ENCODE measurements at places on chromosomes 13 and 19.

DNA sequence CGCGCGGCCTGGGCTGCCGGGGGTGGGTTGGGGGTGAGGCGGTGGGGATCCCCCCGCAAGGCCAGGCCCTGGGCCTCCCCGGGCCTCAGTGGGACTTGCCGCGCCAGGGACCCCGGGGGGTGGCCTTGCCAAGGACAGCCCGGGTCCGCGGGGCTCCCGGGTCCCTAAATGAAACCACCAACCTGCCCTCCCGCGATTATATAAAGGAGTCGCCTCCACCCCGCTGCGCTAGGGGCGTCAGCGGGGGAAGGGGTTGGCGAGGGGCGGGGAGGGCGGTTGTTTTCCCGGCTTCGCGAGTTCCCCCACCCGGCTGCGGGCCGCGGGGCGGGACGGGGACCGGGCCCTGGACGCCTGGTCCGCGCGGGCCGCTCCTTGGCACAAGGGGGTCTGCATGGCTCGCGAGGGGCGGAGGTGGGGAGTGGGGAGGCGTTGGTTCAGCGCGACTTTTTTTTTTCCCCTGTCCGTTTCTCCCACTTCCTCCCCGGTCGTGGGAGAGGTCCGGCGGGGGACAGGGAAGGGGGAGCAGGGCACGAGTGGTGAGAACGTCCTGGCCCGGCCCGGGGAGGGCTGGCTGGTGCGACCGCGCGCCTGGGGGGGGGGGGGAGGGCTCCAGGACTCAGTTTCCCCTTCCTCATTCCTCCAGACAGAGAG is 822 bp upstream of the ZBTB7A start:
- DNase-seq: no peak
- H3K27me3 ChIP-seq: no peaks in the 10 kb centered on the region
- peak overlapping the region; percentile 68 for H3K27ac ChIP-seq
- peaks cover 28% of the 10 kb centered on the region for H3K4me1 ChIP-seq
- peak overlapping the region; percentile 84 for H3K4me3 ChIP-seq
- H3K36me3 ChIP-seq: peaks cover 4% of the 10 kb centered on the region

DNA sequence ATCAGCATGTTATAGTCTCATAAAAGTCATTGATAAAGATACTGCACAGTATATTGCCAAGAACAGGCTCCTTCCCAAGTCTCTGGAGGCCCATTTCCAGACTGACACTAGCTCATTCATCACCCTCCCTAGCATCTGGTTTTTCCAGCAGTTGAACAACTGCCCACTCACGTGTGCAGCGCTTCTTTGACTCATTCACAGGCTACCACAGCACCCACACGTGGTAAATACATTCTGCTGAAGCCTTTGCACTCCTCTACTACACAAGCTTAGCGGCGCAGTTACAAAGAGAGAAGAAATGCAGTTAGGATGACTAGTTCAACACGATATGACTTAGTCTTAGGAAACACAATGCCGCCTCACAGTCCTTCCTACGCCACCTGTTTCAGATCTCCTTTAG is 87.7 kb downstream of the DOCK9 start:
- H3K27ac ChIP-seq: no peak overlapping the region
- H3K4me1 ChIP-seq: peaks cover 22% of the 10 kb centered on the region
- peak; percentile 63 for DNase-seq
- H3K36me3 ChIP-seq: peaks cover 4% of the 10 kb centered on the region
- peak overlapping the region; percentile 4 for H3K4me3 ChIP-seq

DNA sequence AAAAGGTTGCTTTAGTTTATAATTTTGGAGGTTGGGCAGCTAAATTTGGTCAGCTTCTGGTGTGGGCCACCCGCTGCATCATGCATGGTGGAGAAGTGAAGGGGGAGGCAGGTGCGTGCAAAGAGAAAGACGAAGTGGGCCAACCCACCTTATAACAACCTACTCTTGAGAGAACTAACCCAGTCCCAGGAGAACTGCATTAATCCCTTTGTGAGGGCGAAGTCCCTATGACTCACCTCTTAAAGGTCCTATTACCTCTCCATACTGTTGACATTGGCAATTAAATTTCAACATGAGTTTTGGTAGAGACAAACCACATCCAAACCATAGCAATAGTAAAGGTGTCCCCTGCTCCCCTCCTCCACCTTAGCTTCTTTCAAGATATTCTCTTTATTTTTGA is 7.7 kb upstream of the FGF9 start:
- peaks cover 2% of the 10 kb centered on the region for H3K36me3 ChIP-seq
- H3K27me3 ChIP-seq: peaks cover 36% of the 10 kb centered on the region
- no peak overlapping the region for H3K4me3 ChIP-seq
- no peaks in the 10 kb centered on the region for H3K4me1 ChIP-seq
- no peak for DNase-seq

DNA sequence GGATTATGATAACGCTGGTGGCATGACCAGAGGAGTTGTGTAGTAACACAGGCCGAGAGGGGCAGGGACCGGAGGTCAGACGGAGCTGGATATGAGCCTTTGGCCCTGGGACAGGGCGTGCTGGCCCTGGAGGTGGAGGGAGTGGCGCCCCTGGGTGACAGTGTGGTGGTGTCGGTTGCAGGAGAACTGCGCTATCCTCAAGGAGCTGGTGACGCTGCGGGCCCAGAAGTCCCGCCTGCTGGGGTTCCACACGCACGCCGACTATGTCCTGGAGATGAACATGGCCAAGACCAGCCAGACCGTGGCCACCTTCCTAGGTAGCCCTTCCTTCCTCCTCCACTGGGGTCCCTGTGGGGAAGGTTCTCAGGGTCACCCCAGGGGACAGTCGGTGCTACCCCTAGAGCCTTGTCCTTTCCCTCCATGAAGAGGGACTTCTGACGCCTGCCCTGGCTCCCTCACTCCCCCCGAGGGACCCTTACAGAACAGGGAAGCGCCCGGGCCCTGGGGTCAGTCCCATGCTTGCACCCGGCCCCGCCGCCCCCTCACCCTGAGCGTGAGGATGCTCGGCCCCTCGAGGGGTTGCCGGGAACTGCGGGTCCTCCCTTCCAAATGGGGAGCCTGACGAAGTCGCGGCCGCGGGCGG is 12.8 kb upstream of the ZNF554 start:
- no peak overlapping the region for H3K27ac ChIP-seq
- H3K4me1 ChIP-seq: peaks cover 6% of the 10 kb centered on the region
- peaks cover 15% of the 10 kb centered on the region for H3K36me3 ChIP-seq
- DNase-seq: no peak
- no peaks in the 10 kb centered on the region for H3K27me3 ChIP-seq

DNA sequence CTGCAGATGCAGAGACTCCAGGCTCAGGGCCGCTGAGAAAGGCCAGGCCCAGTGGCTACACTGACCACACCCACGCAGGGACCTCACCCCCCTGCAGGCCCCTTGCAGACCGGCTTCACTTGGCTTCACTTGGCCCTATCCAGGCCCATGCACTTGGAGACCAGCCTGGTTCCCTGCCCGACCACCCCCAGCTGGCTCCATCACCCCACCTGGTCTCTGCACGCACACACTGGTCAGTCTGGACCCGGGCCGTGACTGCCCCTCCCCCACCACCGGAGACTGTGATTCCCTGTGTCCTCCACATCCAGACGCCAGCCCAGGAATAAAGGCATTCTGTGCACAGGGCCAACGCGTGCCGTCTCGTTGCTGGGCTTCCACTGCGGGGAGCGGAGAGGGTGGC is 4.9 kb upstream of the EBI3 start:
- no peak overlapping the region for H3K4me3 ChIP-seq
- no peaks in the 10 kb centered on the region for H3K36me3 ChIP-seq
- H3K27ac ChIP-seq: no peak overlapping the region

DNA sequence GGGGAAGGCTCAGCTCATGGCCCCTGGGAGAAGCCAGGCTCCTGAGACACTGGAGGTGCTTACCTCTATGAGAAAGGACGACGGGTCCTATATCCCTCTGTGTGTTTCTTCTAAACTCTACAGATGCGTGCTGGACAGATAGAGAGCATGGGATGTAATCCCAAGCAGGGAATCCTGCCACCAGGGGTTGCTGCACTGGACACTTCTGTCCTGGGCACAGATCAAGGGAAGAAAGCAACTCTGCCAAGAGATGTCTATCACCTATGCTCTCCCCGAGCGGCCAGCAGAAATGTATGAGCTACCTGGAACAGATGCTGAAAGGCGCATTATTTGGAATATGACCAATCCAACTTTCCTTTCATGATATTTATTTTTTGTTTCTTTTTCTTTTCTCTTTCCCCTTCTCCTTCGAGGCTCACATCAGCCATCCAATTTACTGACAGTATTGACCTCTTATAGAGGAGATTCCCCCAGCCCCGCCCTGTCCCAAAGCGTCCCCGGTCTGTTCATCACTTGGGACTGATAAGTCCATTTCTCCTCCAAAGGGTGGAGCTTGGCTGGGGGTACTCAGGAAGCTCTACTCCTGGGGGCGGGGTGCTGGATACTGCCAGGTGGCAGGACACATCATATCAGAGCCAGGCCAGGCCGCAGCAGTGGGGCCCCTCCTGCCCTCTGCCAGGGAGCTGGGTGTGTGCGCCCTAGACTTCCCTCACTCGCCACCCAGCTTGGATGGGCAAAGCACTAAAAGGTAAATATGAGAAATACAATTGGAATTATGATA is 34.2 kb downstream of the TSHZ3 start:
- no peak overlapping the region for H3K27ac ChIP-seq
- H3K36me3 ChIP-seq: no peaks in the 10 kb centered on the region
- H3K27me3 ChIP-seq: peaks cover 20% of the 10 kb centered on the region
- H3K4me3 ChIP-seq: no peak overlapping the region
- H3K4me1 ChIP-seq: peaks cover 10% of the 10 kb centered on the region

DNA sequence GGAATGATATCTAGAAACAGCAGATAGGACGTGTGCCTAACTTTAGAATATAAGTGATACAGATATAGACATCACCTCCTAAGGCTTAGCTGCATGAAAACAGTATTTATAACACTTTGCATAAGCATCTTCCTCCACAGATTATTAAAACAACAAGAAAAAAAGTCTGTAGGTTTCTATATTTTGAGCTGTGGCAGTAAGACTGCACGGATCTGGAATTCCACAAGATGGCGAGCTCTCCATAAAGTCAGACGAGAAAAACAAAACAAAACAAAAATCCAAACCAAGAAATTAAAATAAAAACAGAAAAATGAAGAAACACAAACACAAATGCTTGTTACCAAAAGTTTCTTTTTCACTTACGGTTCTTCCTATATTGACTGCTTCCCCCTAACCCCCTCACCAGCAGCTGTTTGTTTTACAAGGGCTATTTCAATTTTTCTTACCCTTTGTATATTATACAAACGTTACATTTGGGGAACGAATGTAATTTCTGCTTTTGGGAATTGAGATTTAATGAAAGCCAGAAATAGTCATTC is 285.8 kb downstream of the MYO16 start:
- peak overlapping the region; percentile 98 for H3K27ac ChIP-seq
- H3K4me1 ChIP-seq: peaks cover 20% of the 10 kb centered on the region
- H3K36me3 ChIP-seq: no peaks in the 10 kb centered on the region
- peak overlapping the region; percentile 86 for H3K4me3 ChIP-seq

- no peaks in the 10 kb centered on the region for H3K36me3 ChIP-seq
- no peak overlapping the region for H3K4me3 ChIP-seq
- DNase-seq: no peak
- no peaks in the 10 kb centered on the region for H3K27me3 ChIP-seq
- no peak overlapping the region for H3K27ac ChIP-seq
These were observed 15.6 kb downstream of the KPNA3 start for GRCh38 chr13:49776871-49777270.

- H3K36me3 ChIP-seq: no peaks in the 10 kb centered on the region
- no peaks in the 10 kb centered on the region for H3K27me3 ChIP-seq
- no peak overlapping the region for H3K4me3 ChIP-seq
- no peak for DNase-seq
These were observed 11.8 kb upstream of the HMGB1 start for GRCh38 chr13:30477346-30478195.

DNA sequence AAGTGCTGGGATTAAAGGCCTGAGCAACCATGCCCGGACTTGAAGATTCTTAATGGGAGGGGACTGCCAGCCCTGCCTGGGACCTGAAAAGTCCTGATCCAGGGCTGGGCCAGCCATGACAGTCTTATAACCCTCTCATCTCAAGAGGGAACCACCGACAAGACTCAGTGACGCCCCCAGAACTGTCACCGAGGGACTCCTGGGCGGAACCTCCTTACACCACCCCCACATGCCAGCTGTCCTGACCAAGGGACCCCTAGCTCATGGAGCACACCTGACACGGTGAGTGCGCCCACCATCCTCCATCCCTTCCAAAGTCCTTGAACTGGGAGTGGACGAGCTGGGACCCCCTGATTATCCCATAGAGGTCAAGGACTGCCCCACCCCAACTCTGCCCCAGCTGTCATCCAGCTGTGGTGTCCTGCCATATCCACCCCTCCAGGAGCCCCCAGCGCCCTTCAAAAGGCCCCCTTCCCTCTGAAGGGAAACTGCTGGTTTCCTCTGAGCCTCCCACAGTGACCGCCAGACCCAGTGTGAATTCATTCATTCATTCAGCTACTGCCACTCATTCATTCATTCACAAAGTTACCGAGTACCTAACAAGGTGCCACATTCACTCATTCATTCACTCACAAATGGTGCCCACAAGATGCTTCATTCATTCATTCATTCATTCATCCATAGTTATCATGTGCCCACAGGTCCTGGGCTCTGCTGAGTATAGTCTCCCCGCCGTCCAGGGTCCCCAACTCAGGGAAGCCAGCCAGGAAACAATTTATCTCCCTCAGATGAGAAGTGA is 3.7 kb downstream of the NDUFA11 start:
- DNase-seq: no peak
- peak overlapping the region; percentile 42 for H3K27ac ChIP-seq
- H3K36me3 ChIP-seq: peaks cover 6% of the 10 kb centered on the region

DNA sequence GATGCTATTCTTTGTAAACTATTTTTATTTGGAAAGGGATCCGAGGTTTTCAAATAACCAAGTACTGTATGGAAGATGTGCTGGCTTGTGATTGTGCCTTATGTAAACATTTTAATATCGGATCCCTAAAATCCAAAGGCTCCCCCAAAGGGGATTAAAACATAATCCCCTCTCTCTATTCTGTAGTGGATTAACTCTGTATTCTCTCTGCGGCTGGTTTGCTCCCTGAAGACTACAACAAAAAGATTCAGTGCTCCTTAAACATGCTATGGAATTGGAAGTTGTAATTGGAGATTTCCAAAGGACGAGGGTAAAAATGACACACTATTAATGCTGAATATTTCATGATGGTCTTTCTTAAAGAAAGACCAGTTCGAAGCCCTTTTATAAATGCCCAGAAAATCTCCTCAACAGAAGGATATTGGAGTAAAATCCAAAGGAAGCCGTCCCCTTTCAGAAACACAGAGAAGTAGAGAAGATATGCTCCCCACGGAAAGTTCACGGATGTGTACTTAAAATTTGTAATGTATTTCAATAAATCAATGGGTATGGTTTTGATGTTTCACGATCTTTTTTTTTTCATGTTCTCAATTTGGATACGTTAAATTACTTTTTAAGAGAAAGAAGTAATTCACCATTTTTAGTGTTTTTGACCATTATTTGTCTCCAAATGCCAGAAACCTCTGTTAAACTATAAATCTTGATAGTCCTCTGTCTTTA is 6.5 kb downstream of the MAB21L1 start:
- H3K4me1 ChIP-seq: peaks cover 29% of the 10 kb centered on the region
- no peak for DNase-seq
- peaks cover 42% of the 10 kb centered on the region for H3K27me3 ChIP-seq
- peaks cover 8% of the 10 kb centered on the region for H3K36me3 ChIP-seq

GRCh38 chr13:77230560-77230959 is 96.3 kb downstream of the MYCBP2 start:
- H3K27ac ChIP-seq: peak overlapping the region; percentile 17
- H3K36me3 ChIP-seq: no peaks in the 10 kb centered on the region
- H3K4me3 ChIP-seq: no peak overlapping the region
- no peaks in the 10 kb centered on the region for H3K27me3 ChIP-seq
- H3K4me1 ChIP-seq: peaks cover 20% of the 10 kb centered on the region
- no peak for DNase-seq
